ENCODE measurements at places on chromosomes 7 and 10.

- DNase-seq, result no peak
Measured at GRCh38 chr10:3538656-3539531, 246.1 kb downstream of the KLF6 start.

DNA sequence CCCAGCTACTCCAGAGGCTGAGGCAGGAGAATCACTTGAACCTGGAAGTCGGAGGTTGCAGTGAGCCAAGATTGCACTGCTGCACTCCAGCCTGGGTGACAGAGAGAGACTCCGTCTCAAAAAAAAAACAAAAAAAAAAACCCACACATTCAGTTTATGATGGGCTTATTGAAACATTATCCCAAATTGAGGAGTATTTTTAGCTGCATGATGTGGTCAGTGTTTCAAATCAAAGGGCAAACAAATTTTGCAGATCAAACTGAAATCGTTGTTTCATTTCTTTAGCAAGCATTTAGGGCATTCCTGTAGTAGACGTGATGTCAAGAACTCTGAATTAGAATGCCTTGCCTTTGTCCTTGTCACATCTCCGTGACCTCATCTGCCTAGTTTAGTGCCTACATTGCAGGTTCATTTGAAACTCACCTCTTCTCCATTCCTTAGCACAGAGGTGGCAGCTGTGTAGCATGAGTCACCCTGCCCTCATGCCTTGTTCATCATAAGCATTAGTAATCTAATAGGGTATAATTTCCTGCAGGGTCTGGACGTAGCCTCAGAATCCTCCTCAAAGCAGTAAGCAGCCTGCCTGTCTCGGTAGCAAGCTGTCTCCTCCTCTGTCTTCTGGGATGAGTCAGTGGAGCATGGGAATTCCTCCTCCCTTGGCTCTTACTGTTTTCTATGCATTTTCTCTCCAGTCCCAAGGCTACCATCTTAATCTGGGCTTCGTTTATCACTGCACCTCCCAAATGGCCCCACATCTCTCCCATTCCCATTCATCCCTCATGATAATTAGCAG lies 73.8 kb downstream of the CUL1 start:
- peak; percentile 32 for DNase-seq

DNA sequence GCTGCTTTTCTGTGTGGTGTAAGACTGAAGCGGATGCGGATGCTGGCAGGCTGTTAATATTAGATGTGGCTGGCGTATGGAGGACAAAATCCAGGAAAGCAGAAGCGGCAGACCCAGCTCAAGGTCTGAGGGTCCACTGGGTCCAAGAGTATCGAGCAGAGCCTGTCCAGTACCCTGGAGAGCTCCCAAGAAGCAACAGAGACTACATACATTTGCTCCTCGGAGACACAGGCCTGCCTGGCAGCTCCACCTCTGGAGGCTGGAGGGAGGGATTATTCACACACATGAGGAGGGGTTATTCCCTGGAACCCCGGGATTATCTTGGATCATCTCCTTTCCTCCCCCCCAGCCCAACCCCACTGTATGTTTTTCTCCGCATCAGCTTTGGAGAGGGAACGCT lies 31.3 kb upstream of the LOXL4 start:
- DNase-seq, result no peak

- DNase-seq, result no peak
Measured at GRCh38 chr10:42553064-42553407, 85.3 kb downstream of the ZNF33B start.

DNA sequence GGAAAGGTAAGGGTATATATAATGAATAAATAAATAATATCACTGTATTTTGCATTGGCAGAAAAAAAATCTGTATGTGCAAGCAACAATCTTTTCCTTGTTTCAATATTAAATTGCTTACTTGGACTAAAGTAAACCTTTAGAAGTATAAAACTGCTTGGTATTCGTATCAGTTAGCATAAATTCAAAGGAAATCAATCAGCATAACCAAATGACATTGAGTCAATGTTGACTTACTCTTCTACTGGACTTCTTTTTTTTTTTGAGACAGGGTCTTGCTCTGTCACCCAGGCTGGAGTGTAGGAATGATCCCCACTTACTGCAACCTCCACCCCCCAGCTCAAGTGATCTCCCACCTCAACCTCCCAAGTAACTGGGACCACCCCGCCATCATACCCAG lies 42.3 kb upstream of the KMT2C start:
- no peak for DNase-seq

DNA sequence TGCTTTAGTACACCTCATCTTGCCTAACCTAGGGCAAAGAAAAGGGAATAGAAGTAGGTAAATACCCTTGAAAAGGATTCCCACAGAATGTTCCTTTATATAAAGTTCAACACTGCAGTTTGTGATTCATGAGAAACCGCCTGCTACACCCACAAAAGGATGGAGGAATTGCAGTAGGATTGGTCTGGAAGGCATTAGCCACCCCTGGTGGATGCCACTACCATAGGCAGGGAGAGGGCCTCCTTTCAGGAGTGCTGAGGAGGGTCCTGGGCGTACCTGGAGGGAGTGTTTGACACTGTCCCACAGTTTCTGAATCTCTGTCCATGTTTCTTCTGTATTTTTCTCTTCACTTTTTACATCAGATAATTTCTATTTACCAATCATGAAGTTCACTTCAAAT lies 221.8 kb upstream of the TMEM72 start:
- DNase-seq, result no peak

DNA sequence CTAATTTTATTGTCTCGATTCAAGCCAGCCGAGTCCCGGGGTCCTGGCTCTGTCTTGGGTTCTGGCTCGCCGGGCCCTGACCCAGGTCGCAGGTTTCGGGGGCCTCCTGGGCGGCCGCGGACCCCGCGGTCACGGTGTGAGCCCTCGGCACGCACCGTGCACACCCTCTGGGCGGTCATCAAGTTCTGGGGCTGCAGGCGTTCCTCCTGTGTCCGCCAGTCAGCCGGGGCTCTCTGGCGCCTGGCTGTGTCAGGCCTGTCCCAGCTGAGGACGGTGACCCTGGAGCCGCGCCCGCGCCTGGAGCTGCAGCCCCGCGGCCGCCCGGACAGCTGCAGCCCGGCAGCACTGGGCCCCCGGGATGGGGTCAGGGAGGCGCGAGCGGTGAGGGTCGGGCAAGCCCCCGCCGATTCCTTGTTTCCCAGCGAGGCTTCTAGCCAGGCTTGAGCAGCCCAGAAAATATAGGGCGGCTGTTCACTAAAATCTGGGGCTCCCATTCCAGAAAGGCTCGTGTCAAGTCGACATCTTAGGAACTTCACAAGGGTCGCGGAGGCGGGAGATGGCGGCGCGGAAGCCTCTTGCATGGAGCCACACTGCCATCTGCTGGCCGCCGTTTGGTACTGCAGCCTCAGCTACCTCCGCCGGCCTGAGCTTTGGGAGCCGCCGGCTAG lies 4.2 kb upstream of the HOXA7 start:
- DNase-seq, result peak; percentile 90

DNA sequence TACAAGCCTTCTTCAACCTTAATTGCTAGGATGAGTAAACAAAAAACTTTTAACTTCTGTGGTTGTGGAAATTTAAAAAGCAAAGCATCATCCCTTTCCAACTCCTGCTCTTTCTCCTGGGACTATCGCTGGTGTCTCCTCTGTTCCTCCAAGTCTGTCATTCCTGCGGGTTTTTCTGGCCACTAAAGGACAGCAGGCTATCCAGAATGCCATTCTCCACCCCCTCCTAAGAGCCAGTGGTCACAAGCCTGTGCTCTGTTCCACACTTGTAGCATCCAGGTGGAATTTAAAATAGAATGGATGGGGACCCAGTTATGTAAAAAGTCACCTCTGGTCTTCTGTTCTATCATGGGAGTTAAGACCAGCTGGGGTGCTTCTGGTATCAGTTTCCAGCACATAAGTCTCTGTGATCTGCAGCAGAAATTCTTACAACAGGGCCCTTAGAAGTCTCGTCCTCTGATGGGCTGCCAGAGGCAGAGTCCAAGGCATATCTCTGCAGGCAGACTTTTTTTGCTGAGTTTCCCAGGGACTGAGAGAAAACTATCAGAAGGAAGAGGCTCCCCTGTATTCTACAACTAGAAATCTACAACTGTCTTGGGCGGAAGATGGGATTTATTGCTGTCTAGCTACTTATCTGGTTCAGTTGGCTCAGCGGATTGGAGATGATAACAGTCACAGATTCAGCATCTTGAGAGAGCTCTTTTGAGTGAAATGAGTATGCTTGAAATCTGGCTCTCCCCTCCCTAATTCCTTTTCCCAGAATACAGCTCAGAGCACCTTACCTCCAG lies 5.1 kb upstream of the WNT16 start:
- no peak for DNase-seq

DNA sequence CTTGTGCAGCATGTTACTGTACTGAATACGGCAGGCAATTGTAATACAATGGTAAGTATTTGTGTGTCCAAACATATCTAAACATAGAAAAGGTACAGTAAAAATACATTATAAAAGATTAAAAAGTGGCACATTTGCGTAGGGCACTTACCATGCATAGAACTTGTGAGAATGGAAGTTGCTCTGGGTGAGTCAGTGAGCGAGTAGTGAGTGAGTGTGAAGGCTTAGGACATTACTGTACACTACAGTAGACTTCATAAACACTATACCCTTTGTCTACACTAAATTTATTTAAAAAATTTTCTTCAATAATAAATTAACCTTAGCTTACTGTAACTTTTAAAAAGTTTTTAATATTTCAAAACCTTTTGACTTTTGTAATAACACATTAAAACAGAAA lies 37.5 kb downstream of the BPGM start:
- no peak for DNase-seq

DNA sequence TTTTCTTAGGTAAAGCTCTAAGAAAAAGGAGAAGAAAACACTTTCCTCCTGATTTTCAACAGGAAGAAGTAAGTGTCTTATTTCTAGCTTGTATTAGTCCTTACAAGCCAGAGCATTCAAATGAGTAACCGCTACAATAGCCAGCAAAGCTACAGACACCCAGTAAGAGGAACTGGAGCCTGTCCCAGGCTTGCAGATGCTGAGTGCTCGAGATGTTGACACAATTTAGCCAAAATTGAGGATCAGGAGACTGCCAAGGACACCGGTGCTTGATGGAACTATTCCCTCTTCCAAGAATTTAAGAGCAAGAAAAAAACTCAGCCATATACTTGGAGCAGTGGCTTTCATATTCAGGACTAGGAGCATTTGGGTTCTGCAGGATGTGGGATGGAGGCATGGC lies 149.3 kb upstream of the DPP6 start:
- no peak for DNase-seq

- DNase-seq, result no peak
Measured at GRCh38 chr7:130917669-130918128, 183.7 kb upstream of the KLF14 start.

GRCh38 chr7:156607332-156608172 lies 33.0 kb upstream of the RNF32 start:
- DNase-seq, result no peak

DNA sequence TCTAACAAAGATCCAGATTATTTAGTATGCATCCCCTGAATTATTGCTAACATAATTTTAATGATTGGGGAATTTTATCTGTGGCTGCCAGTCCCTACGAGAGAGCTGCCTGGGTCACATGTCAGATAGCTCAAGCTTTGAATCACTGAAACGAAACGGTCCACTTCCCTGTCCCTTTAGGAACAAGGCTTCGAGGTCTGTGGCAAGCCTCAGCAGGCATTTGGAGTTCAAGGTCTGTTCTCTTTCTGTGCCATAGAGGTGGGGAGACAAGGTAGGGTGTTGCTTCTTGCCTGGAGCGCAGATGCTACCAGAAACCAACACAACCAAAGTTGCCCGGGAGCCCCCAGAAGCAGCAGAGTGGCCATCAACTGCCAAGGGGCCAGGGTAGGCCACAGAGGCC lies 13.9 kb upstream of the SH2D4B start:
- no peak for DNase-seq

- no peak for DNase-seq
Measured at GRCh38 chr7:141976524-141977245, 3.1 kb upstream of the TAS2R38 start.

- DNase-seq, result no peak
Measured at GRCh38 chr10:123019264-123019663, 10.5 kb downstream of the ACADSB start.

DNA sequence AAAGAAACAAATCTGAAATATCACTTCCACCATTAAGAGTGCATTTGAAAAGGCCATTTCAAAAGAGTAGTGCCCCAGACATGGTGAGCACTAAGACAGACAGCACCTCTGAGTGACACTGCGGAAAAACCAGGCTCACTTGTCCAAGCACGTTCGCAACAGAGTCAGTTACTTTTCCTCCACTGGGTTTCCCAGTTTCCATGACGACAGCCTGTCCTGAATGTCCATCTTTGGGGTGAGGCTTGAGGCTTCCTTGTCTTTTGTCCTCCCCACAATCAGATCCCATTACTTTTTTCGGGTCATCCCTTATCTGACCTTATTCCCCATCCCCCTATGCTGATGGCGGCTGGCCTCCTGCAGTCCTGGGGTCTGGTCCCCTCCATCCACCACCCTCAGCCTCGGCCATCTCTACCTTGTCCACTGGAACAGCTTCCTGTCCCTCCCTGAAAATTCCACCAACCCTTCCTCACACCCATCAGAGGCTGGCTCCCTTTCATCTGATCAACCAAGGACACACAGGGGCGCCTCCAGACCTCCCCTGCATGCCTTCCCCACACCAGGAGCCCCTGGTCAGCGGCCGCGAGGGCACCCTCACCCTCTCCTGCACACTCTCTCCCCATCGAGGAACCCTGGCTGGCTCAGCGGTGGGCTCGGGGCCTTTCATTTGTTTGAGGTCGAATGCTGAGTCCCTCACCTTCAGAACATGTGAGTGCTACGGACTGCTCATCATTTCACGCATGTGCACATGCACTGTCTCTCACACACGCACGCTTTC lies 363.6 kb downstream of the DNAJB6 start:
- DNase-seq, result no peak

- DNase-seq, result no peak
Measured at GRCh38 chr10:50347394-50347802, 96.1 kb upstream of the ASAH2 start.

GRCh38 chr7:102255501-102255900 lies 31.2 kb upstream of the SH2B2 start:
- DNase-seq, result no peak

- DNase-seq, result no peak
Measured at GRCh38 chr7:32091608-32092210, 21.5 kb upstream of the PDE1C start.

- DNase-seq, result no peak
Measured at GRCh38 chr7:123824754-123825067, 20.3 kb upstream of the HYAL4 start.

DNA sequence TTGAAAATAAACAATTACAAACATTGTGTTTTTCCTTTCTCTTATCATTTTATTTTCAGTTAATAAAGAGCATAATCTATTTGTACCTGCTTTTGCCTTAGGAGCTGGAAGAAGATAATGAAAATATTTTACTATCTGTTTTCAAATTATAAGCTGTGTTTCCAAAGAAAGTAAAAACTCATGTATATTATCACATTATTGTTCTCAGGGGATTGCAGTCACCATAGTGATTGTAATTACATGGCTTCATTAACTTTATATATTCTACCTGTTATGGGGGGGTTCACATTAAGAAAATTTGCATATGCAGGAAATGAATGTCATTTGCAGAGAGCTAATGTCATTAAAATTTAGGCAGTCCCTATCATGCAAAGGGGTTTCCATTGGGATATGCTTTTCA lies 542.3 kb downstream of the NXPH1 start:
- DNase-seq, result no peak

GRCh38 chr7:66837007-66837406 lies 84.0 kb upstream of the TMEM248 start:
- DNase-seq, result peak; percentile 13

- DNase-seq, result no peak
Measured at GRCh38 chr10:69398466-69398865, 18.3 kb downstream of the TACR2 start.

GRCh38 chr7:76424413-76425111 lies at the start of gene ZP3:
Gene ZP3 (plus strand): TSS chr7:76424950. CDS start chr7:76424965, 15 bp downstream.
- DNase-seq, result no peak
